AG04450 (cell line): ENCODE measurements at places on chromosomes 4 and X.
A peak's percentile ranks its signal among the peaks of the same experiment; 100 is the strongest.

GRCh38 chr4:40308528-40309122 is 26.5 kb upstream of the CHRNA9 start:
- DNase-seq = no peak

- DNase-seq = no peak
Observed at GRCh38 chr4:7656244-7656800, 221.6 kb upstream of the PSAPL1 start.

- no peak for DNase-seq
Observed at GRCh38 chr4:153119626-153120025, 84.6 kb upstream of the TRIM2 start.

DNA sequence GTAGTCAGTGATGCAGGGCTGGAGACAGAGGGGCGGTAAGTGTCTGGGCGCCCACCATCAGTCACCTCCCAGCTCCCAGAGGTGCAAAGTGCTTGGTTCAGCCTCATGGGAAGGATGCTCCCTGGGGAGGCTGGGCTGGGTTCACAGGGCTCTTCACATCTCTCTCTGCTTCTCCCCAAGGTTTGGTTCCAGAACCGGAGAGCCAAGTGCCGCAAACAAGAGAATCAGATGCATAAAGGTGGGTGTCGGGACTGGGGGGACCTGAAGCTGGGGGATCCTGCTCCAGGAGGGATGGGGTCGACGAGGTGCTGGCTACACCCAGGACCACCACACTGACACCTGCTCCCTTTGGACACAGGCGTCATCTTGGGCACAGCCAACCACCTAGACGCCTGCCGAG is 10.1 kb downstream of the SHOX start:
- DNase-seq = no peak

DNA sequence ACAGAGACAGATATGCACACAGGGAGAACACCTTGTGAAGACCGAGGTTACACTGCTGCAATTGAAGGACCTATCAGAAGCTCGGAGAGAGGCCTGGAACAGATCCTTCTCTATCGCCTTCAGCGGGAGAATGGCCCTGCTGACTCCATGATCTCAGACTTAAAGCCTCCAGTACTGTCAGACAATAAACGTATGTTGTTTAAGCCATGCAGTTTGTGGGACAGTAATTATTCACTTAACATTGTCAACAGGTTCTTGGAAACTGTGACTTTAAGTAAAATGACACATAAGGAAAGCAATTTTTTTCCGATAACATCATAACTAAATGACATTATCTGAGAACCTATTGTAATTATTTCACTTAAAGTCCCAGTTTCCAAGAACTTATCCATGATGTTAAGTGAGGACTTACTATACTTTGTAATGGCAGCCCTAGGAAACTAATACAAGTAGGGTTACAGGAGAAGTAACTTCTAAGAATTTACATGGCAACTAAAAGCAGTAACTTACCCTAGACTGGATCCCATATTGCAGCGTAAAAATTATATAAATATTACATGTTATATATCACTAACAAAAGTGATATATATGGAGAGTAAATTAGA is 180.8 kb upstream of the MAB21L2 start:
- no peak for DNase-seq

- DNase-seq = no peak
Observed at GRCh38 chrX:54639018-54639345, 109.0 kb downstream of the GNL3L start.

DNA sequence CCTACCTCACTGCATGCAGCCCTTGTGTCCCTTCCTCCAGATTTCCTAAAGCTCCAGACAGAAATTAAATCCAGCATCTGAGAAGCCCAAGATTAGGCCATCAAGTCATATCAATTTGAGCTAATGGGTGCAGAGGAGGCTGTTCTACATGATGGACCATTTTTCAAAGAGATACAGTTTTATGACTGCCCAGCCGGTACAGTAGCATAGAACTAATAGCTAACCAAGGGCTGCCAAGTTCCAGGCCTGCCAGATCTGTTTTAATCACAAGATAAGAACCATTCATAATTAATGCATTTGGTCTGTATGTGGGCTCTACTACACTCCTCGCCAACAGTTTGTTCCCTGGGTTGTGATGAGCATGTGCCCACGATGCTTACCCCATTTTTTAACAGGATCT is 73.9 kb upstream of the PLAC1 start:
- no peak for DNase-seq

- DNase-seq = no peak
Observed at GRCh38 chrX:70262952-70263567, 3.1 kb upstream of the P2RY4 start.

DNA sequence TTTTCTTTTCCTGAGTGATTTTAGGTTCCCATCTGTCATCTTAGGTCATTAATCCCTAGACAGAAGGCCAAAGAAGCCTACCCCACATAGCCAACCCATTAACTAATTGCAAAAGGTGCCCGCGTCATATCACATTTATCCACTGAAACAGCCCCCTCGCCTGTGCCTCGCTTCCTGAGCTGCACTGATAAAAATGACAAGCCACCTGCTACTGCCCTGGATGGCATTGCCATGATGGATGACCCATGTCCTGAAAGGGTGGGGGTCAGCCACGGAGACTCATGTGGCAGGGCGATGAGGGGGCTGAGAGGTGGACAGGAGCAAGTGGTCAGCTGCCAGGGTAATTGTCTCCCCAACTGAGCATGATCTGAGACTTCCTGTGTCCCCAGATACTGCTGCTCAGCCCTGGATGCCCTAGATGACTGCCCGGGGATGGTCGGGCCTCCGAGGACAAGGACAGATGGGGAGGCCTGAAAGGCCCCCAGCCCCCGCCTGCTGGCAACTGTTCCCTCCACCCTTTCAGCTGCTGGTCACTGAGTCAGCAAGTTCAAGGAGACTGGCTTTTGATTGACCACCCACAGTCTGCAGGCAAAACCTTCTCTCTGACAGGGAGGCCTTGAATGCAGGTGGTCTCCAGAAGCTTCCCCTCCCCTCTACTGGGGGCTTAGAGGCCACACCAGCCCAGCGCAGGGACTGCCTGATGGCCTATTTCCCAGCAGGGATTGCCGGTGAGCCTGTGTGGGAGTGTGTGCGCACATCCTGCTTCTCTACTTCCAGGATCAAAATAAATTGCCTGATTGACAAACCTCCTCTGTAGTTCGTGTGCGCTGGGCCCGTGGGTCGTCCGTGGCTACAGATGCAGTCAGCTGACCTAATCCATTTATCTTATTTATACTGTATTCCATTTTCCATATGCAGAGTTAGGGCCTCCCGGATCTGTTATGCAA is 496.3 kb downstream of the BCOR start:
- no peak for DNase-seq

GRCh38 chrX:153377727-153378126 is 23.4 kb downstream of the PNMA6E start:
- DNase-seq = no peak

GRCh38 chr4:45324455-45325417 is 598.4 kb upstream of the GNPDA2 start:
- DNase-seq = no peak

DNA sequence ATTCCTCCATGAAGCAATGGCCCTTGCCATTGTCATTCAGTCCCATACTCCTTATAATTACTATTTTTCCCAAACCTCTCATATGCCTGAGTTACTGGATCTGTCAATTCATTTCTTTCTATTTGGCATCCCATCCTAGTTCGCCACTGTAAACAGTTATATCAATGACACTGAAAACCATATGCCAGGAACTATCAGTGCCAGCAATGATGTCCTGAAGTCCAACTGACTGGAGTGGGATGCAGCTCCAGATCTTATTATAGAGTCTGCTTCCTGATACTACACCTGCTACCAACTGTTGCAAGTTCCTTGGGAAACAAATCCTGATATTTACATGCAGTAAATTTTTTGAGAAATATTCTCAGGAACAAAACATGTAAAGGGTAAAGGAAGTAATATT is 27.0 kb upstream of the BANK1 start:
- no peak for DNase-seq

GRCh38 chrX:33252306-33252825 is 41.0 kb upstream of the DMD start:
- DNase-seq = no peak

- DNase-seq = no peak
Observed at GRCh38 chr4:177802162-177802561, 359.9 kb upstream of the AGA start.

DNA sequence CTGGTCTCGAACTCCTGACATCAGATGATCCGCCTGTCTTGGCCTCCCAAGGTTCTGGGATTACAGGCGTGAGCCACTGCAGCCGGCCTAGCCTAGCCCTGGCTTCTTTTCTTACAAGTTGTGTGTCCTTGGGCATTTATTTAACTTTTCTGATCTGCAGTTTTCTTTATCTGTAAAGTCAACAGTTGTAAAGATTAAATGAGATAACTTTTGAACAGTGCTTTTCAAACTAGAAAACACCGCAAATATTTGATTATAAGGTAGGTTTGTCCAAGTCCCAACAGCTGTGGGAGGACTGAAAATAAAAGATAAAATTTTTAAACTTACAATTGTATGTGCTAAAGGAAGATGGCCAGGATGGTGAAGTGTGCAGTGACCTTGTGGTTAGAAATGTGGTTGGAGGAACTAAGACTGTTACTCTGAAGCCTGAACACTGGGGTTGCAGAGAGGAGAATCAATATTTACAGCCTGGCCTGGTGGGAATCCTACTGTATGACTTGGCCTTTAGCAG is 44.8 kb downstream of the GSX2 start:
- DNase-seq = no peak

DNA sequence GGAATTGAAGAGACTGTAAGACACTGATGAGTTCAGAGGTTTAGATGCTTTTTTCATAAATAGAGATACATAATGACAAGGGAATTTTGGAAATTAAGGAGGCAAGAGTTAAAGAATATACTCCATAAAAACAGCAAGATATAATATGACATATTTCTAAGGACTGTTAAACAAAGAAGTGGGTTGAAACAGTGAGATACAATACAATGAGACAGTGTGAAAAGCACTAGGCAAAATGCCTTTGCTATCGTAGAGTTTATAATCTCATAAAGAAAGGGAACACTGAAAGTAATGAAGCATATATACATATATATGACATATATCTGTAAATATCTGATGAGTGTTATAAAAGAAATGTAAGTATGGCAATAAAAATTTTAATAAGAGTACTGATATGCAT is 1496.2 kb downstream of the TECRL start:
- DNase-seq = no peak

- no peak for DNase-seq
Observed at GRCh38 chr4:26779674-26780073, 81.0 kb upstream of the STIM2 start.

DNA sequence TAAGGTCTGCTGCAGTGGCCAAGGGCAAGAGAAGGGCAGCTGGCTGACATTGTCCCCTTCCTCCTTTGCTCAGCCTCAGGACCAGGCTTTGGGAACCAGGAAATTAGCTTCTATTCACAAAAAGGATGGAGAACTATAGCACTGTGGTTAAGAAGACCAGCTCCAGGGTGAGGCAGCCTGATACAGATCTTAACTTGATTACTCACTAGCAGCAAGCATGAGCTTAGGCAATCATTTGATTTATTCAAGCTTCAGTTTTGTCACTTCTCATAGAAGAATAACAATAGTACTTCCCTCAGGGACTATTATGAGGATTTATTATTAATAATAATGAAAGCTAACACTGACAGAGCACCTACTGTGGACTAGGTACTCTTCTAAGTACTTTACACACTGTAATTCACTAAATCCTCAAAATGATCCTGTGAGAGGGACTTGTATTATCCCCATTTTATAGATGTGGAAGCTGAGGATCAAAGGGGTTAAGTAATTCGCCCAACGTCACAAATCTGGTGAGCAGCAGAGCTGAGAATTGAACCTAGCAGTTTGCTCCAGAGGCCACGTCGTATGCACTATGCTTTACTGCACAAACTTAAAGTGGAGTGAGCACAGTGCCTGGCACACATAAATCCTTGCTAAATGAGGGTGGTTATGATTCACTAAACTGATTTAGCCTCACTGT is 130.4 kb upstream of the PAK3 start:
- DNase-seq = no peak

DNA sequence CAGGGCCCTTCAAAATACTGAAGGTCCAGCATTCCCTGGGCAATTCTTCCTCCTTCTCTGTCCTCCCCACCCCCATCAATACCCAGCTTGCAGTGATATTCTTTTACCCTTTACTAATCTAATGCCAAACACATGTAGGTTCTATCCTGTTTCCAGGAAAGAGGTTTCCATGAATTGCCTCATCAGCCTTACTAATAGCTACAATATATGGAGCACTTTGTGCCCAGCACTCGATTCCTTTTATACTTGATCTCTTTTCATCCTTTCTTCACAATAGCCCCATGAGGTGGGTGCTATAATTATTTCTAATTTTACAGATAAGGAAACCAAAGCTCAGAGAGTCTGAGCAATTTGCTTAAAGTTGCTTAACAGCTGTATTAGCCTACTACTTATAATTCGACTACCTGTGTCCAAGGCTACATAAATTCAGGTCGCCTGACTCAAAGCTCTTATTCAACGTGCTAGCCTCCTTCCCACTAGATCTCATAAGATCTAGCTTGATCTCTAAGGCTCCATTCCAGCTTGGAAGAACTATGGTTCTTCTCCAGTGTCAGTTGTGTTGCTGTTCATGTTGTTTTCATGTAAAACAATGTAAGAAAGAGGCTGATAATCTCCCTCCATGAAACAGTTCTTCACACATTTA is 229.6 kb upstream of the PGRMC2 start:
- peak; percentile 26 for DNase-seq

DNA sequence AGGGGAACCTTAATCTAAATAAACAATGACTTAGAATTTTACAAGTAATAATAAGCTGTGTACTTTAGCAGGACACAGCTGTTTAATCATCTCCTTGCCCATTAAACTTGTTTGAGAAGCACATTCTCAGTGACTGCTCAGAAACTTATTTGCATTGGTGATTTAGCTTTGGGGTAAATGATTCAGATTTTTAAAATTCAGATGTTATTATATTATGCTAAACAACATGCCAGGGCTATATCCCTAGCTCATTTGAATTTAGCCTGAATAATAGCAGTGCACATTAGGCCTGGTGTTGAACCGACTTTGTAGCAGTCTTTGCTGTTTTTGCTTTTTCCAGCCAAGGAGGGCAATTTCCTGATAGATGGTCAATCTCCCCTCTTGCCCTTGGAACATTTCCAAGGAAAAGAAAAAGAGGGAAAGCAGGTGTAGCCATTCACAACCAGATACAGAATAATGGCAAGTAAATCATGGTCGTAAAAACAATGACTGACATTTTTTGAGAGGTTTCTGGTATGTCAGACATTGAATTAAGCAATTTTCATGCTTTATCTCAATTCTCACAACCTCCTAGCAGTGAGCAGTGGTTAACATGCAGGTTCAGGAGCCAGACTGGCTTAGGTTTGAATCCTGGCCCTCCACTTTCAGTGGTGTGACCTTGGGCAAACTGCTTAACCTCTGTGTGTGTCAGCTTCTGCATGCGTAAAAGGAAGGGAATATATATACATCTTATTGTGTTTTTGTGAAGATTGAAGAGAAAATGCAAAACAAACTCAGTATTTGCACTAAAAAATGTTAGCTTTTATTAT is 16.8 kb downstream of the ARHGEF38 start:
- no peak for DNase-seq
